ENCODE measurements at places on chromosomes 12 and 14. TPM values are rescaled to one million over a fixed set of nuclear protein-coding genes. Genes with fewer than 3 reads are reported as not detected.

DNA sequence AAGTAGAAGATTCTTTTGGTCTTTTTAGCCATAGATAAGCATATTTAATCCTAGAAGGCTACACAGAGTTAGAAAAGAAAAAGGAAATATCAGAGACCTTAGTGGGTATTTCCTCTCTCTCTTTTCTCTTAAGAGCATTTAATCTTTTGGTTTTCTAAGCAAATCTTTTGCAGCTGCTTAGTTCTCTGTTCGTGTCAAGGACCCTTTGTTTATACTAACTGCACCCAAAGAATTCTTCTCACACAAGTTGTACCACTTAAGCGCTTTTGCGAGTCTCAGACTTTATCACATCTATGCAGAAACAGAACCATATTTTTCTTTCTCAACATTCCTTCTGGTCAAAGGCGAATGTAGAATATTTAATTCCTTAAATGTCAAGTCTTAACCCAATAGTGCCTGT lies 17.9 kb upstream of the NID2 start:
- DNase-seq = no peak

- no peak for DNase-seq
Observed at GRCh38 chr14:72714094-72714493, 179.8 kb downstream of the DPF3 start.

DNA sequence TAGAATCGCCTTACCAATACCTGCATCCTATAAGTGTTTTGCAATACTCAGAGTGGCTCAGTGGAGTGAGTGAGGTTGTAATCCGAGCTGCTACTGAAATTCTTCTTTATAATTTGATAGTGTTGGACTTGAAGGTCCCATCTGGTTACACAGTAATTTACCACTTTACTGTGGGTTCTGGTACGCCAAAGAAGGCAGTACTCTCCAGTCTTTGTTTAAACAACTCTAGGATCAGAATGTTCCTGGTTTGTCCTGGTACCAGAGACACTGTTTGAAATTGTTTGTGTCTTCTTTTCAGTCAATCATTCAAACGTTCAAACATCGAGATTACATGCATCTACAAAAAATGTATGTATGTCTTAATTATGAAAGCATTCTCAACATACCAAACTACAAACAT lies 51.3 kb upstream of the AMN1 start:
- no peak for DNase-seq

SELPLG gene
- total RNA-seq = 7.2 TPM

- no peak for DNase-seq
Observed at GRCh38 chr14:104676694-104677511, 12.5 kb upstream of the INF2 start.

- no peak for DNase-seq
Observed at GRCh38 chr14:63174760-63175191, 29.5 kb upstream of the RHOJ start.

PPFIA2 gene
- total RNA-seq = 0.13 TPM

DNA sequence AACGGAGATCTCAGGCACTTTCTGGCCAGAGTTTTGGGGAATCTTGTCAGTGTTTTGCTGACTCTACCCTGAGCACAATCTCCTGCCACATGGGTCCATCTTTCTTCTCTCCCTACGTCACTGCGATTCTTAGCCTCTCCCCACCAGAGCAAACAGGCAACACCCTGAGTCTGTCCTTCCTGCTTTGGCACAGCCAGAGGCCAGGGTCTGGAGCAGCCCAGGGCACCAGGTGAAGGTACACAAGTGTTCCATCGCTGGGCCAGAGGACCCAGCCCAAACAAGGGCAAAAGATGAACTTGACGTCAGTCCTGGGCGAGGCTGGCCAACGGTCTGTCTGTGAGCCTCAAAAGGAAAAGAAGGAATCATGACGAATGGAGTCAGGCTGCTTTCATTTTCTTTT lies 12.7 kb upstream of the CCDC177 start:
- no peak for DNase-seq
